Calu3 (cell line): ENCODE measurements at places on chromosomes 2 and 18. TPM values are rescaled to one million over a fixed set of nuclear protein-coding genes. Genes with fewer than 3 reads are reported as not detected.

The R3HDM1 gene
- total RNA-seq = 40.8 and 46.1 TPM in 2 replicates

DNA sequence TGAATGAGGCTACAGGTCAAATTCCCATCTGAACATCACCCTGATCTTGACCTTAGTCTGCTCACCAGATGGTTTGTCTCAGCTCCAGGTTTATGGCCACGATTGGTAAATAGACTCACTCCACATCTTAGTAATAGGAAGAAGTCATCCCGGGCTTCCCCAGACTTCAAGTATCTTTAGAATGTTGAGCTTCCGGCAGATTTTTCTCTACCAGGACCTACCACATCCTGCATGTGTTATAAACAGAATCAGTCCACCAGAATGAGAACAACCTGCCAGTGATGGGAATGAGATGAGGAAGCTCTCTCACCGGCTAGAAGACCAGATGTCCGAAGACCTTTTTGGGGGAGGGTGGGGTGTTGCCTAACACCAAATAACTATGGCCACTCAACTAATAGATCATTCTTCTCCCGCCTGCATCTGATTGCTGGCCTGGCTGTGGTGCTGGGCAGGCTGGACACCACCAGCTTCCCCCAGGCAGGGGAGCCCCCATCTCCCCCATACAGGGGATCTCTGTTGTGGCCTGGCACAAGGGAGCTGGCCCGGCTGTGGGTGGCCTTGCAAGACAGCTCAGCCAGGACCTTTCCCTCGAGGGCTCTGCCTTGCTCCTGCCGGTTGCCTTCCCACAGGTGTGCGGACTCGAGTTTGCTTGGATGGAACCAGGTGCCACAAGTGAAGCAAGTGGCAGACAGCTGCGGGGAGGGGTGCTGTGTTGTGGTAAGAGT, 88.5 kb downstream of the SH3RF3 start:
- no peak overlapping the region for H3K27ac ChIP-seq
- H3K4me1 ChIP-seq = peaks cover 14% of the 10 kb centered on the region
- H3K4me3 ChIP-seq = no peak overlapping the region
- H3K27me3 ChIP-seq = peaks cover 88% of the 10 kb centered on the region
- no peak for DNase-seq
- no peaks in the 10 kb centered on the region for H3K36me3 ChIP-seq

DNA sequence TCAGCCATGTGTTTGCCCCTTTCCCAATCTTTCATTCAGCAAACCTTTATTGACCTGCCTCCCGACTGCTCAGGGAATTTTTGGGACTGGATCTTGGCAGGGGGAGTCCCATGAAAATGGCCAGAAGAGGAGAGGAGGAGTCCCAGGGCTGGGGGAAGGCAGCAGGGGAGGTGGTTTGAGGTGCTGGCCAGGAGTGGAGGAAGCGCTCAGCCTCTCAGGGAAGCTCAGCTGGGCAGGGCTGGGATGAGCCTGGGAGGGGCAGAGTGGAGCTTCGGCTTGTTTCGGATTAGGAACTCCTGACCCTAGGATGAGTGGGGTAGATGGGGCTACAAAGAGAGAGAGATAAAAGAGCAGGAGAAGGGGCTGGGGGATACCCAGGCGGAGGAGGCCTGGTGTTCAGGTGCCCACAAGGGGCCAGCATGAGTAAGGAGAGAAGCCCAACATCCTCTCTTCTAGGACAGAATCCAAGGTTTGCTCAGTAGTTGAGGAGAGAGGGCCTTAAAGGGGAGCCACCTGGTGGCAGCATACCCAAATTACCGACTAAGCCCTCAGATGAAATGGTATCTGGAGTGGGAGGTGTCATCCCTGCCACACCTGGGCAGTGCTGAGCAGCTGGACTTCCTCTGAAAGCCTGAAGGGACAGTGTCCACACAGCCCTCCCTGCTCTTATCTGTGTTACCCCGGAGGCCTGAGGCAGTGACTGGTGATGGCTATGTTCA, 91.1 kb downstream of the INHBB start:
- no peak overlapping the region for H3K4me3 ChIP-seq
- DNase-seq = peak; percentile 57
- peaks cover 65% of the 10 kb centered on the region for H3K27me3 ChIP-seq
- peaks cover 5% of the 10 kb centered on the region for H3K4me1 ChIP-seq
- peaks cover under 1% of the 10 kb centered on the region for H3K36me3 ChIP-seq
- H3K27ac ChIP-seq = no peak overlapping the region

DNA sequence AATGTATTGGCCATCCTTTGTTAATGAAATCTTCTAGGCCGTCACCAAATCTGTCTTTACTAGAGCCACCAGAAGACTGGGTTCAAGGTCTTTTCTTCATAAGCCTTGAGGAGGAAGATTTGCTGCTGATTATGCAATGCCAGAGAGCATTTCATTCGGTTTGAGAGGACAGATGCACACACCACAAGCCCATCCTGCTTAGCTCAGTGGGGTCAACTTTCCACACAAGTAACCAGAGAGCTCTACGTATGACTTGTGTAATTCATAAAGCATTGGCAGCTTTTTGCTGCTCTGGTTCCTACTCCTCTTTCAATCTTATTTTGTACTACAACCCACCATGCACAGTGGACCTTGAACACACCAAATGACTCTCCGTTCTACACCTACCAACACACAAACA, 106.9 kb downstream of the OSR1 start:
- no peak for DNase-seq
- H3K27me3 ChIP-seq = no peaks in the 10 kb centered on the region
- no peak overlapping the region for H3K4me3 ChIP-seq
- H3K36me3 ChIP-seq = no peaks in the 10 kb centered on the region
